Stimulated activated CD8-positive, alpha-beta memory T cell treated with anti-CD3 and anti-CD28 coated beads, Interleukin-15, amount 100 ng/mL, for 24 hours (primary cell): ENCODE measurements at places on chromosomes 3 and 15.

DNA sequence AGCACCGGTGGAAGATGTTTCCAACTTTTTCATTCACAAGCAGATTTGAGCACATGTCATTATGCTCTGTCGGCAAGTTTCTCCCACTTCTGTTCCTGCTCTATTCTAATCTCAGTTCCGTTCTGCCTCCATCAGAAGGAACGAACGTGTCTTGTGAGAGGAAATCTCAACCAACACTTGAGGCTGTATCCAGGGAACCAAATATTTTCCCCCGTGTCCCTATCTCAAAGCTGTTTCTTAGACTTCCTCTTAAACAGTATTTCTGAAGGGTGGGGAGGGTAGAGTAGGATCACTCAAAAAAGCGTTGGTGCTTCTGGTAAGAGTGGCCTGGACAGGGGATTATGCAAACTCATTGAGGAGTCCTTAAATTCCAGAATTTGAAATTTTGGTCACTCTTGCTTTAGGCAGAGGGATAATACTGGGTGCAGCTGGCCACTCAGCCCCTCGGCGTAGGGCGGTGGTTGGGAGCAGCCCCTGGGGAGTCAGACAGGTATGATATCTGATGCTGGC, 54.9 kb downstream of the FRMD4B start:
- DNase-seq: no peak

DNA sequence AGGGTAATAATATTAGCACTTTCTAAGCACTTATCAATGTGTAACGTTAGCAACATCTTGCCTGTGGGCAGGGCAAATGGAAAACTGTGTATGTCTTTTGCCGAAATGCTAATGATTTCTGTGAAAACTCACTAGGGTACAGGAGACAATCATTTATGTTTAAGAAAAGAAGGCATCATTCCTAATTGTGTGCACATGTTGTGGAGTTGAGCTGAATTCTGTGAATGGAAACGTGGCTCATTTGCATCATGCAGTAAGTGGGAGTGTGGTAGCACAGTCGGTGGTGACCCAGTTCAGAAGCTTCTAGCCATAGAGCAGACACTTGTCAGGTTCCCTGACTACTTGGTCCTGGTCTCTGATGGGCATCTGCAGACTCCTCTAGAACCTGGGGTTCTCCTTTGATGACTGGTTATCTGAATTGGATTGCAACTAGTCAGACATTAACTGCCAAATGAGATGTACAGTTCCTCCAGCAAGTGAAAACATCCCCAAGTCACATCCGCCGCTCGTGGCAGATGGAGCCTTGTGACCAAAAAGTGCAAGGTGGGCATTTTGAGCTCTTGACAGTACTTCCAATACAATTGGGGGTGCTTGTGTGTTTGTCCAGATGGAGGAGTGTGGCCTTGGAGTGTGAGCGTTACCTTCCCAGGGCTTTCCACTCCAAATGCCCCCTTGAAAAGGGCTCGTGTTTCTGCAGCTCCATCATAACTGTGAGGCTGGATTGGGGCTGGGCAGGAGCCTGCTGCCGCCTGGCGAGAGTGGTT, 21.5 kb downstream of the MRPS25 start:
- no peak for DNase-seq

GRCh38 chr15:95326431-95327182, 1003.9 kb upstream of the NR2F2 start:
- no peak for DNase-seq

GRCh38 chr15:74855857-74856256, 12.9 kb upstream of the ULK3 start:
- no peak for DNase-seq
